Activated T-cell treated with anti-CD3 and anti-CD28 coated beads, Interleukin-2, amount 50 U/mL, for 72 hours (primary cell): ENCODE measurements at places on chromosomes 1 and 21. TPM values are rescaled to one million over a fixed set of nuclear protein-coding genes. Genes with fewer than 3 reads are reported as not detected.

Gene CLIC6
- total RNA-seq, result 1.6 TPM

Gene PTPRF
- total RNA-seq, result 2.2 TPM

Gene CCDC185
- not detected for total RNA-seq

Gene FLG2
- total RNA-seq, result not detected

Gene OR2T5
- total RNA-seq, result not detected

Gene APOBEC4
- total RNA-seq, result not detected

Gene C1orf174
- 43.7 TPM for total RNA-seq

Gene CIART
- 2.4 TPM for total RNA-seq

Gene ESRRG
- total RNA-seq, result not detected

Gene MAGOH
- 65.2 TPM for total RNA-seq

- DNase-seq, result peak; percentile 47
These were observed 925 bp downstream of the PDE9A start for GRCh38 chr21:42654179-42654912.

GRCh38 chr1:236741753-236742152 is 53.3 kb upstream of the MTR start:
- DNase-seq, result no peak

DNA sequence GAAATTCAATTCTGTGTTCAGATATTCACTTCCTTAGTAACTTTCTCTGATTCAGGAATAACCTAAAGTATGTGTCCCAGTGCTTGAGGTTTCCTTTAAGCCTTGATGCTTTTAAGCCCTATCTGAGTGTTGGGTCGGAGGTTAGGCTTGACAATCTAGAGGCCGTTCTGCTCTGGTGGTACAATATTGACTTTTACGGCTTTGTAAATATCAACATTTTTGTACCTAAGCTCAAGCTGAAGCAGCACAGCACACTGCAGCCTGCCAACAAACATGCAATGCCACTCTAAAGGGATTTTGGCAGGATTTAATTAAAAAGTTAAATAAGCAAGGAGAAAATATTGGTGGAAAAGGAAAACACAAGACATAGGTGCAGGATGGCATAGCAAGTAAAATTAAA is 279.2 kb downstream of the NEGR1 start:
- DNase-seq, result no peak

DNA sequence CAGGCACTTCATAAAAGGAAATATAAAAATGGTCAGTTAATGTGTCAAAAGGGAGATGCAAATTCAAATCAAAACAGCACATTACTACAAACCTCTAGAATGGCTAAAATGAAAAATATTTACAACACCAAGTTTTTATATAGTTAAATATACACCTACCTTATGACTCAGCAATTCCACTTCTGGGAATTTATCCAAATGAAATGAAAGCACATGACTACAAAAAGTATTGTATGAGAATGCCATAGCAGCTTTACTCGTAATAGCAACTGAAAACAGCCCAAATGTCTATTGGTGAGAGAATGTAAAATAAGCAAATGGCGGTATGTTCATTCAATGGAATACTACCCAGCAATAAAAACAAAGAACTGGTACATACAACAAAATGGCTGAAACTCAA is 175.8 kb upstream of the SPAG17 start:
- DNase-seq, result no peak

DNA sequence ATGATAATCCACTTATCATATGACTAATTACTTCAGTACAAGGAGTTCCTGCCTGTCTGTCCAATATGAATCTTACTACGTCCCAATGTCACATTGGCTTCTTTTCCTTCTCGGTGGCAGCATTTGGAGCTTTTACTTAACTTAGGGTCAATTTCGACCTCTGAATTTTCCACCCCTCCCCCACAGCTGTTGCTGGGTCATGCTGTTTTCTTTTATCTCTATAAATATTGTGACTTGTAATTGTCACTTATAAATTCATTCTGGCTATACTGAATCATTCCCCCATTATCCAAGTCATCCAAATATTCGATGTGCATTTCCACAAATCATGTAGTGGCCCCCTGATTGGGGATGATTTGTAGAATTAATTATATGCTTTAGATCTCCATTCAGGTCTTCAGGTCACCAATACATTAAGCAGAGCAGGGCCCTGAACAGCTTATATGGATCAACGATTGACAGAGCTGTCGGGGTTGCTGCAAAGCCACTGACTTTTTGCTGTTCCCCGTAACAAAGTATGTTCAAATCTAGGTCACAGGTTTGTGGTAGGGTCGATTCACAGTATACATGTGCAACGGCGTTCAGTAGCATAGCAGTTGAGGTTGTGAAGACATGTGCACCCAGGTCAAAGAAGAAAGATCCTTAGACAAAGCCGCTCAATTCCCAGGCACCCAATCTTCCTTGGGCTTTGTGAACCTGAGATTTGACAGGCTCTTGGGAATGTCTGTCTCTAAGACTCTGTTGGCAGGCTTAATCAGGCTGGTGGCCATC is 18.3 kb upstream of the RNU1-4 start:
- no peak for DNase-seq

DNA sequence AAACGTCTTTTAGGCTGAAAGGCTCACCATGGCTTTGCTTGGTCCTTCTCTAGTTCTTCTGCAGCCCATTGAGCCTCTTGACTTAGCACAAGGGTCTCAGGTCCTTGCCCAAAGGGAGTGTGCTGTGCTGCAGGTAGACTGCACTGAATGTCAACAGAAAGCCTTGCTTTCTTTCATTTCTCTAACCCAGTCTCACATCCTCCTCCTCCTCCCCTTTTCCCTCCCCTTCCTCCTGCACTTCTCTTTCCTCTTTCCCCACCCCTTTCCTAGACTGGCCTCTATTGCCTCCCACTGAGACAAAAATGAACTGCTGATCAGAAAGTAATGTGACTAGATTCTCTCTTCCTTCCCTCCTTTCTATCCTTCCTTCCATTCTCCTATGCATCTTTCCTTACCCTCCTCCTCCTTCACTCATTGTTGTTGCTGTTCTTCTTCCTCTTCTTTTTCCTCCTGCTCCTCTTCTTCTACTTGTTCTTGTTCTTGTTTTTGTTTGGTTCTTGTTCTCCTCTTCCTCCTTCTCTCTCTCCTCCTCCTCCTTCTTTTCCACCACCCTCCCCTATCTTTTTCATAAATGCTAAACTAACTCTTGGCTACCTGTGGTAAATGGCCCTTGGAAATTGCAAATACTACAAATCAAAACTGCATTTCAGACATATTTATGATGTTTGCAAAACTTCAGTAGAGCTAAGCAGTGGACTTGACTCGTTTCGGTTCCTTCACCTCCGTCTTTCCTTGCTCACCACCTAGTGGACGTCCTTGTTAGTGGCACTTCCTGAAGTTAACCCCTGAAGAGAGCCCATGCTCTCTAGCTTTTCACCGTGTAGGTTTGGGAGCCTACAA is at the start of gene SELL:
Gene SELL (minus strand): TSS at position 152 of the 840 bp plus-strand sequence. CDS start 122 bp downstream, at position 30.
- peak; percentile 82 for DNase-seq

GRCh38 chr1:75640137-75640536 is 29.2 kb upstream of the SLC44A5 start:
- no peak for DNase-seq

DNA sequence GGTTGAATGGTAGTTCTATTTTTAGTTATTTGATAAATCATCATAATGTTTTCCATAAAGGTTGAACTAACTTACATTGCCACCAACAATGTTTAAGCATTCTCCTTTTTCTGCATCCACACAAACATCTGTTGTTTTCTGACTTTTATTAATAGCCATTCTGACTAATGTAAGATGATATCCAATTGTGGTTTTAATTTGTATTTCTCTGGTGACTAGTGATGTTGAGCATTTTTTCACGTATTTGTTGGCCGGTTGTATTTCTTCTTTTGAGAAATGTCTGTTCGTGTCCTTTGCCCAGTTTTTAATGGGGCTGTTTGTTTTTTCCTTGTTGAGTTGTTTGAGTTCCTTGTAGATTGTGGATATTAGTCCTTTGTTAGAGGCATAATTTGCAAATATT is 24.6 kb upstream of the SLC35F3 start:
- DNase-seq, result no peak

DNA sequence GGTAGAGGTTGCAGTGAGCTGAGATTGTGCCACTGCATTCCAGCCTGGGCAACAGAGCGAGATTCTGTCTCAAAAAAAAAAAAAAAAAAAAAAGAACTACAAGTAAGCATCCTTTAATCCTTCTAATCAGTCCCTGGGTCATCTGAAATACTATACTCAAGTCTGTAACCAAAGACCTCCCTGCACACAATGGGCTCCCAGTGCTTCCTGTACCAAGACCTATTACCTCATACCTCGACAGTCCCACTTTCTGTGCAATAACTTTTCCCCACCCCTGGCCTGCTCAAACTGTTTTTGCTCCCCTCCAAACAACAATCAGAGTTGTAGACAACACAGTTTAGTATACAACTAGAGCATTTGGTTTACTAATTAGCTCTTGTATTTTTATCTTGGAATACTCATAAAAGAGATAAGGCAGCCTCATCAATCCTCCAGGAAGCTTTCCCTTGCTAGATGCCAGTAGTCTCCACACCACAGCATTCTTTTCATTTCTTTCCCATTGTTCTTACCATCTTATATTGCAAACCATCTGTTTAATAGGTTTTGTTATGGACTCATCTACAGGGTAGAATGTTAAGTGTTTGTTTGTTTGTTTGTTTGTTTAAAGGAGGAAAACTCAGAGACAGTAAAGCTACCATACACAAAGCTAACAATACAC is 19.2 kb upstream of the RLF start:
- no peak for DNase-seq

GRCh38 chr1:59570524-59570923 is 244.2 kb upstream of the HOOK1 start:
- peak; percentile 13 for DNase-seq

GRCh38 chr21:28554660-28555475 is 437.8 kb downstream of the LTN1 start:
- DNase-seq, result no peak

- no peak for DNase-seq
These were observed 157.7 kb downstream of the TRIM33 start for GRCh38 chr1:114353262-114353661.

GRCh38 chr1:40197656-40198055 is 36.5 kb downstream of the RLF start:
- DNase-seq, result no peak

- DNase-seq, result peak; percentile 89
These were observed 40.1 kb downstream of the ELK4 start for GRCh38 chr1:205591522-205592351.

GRCh38 chr1:7857985-7858384 is 5.1 kb upstream of the UTS2 start:
- DNase-seq, result no peak

DNA sequence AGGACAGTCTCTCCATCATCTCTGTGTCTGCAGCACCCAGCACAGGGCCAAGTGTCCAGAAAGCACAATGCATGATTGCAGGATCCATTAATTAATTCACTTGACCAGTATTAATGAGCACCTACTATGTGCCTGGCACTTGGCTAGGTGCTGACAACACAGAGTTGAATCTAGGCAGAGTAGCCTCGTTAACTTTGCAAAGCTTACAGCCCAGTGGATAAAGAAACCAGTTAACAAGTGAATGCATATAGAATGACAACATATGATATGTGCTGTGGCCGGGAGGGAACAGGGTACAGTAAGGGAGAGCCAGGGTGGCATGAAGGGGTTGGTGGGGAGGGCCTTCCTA is 10.9 kb downstream of the SLC1A7 start:
- no peak for DNase-seq

GRCh38 chr1:93584261-93585003 is 97.2 kb downstream of the BCAR3 start:
- DNase-seq, result no peak

DNA sequence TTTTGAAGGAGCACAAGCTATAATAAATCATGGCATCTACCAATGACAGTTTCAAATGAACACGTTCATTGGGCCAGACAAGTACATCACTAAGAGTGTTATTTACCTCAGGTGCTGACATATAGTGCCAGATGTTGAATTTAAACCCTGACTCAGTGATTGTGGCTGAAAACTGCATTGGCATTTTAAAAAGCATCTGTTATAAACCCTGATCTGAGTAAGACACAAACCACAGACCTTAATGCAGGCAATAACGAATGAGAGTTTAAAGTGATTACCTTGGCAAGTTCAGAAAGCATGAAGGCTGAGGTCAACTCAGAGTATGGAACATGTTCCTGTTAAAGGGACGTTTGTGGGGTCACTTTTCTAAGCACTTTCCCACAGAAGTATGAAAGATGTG is 865.1 kb upstream of the TMPRSS15 start:
- no peak for DNase-seq

- no peak for DNase-seq
These were observed 9.0 kb downstream of the RPF1 start for GRCh38 chr1:84488107-84488506.

DNA sequence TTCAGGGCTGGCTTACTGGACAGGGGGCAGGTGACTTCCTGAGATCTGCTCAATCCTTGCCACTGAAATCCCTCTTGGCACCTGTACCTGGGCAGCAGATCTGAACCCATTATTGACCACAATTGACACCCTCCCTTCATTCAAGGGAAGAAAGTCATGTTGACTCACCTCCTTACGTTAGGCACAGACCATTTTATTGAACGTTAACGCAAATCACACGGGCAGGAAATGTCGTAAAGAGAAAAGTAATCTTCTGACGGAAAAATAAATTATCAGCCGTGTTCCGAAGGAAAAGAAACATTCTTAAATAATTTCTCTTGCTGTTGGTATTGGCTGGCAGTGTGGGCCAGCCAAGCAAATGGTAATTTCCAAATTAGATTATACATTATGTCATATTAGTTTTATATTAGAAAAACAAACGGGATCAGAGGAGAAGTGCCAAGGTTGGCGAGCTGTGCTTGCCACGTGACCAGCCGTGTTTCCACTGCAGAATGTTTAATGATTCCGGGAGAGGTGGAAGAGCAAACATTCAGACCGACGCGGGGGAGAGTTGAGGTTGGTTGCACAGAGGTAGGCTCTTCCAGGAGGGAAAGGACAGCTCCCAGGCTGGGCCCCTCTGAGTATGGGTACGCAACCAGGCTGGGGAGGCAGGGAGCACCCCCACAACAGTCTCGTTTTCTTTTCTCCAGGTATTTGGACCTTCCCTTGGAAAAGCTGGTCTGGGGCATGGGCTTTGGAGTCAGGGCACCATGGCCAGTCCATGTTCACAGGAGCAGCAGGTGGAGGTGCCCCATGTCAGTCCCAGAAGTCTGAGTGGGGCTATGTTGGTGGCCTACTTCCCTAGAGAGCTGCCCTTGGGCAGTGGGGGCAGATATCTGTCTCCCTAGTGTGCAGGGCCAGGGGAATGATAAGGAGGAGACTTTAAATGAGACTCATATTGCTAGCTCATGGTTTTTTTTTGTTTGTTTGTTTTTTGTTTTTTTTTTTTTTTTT is 121.1 kb downstream of the FOXD2 start:
- DNase-seq, result no peak

- no peak for DNase-seq
These were observed 520.4 kb upstream of the B3GALT2 start for GRCh38 chr1:193706766-193707165.

DNA sequence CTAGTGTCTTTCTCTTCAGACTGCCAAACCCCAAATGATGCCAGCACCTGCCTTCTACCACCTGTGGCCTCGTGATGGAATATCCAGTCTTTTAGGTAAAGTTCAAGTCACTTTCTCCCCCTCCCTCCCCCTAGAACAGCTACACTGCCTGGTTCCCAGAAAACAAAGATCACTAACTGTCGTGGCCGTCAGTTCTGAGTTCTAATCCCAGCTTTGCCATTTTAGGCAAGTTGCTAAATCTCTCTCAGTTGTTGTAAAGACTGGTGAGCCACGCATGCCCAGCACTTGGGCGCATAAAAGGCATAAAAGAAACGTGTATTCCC is 648 bp upstream of the TRAPPC3 start:
- DNase-seq, result no peak
